A172 (cell line): ENCODE measurements at places on chromosomes 3 and 15. TPM values are rescaled to one million over a fixed set of nuclear protein-coding genes. Genes with fewer than 3 reads are reported as not detected.

- no peak for DNase-seq
These were observed 25.8 kb upstream of the RSL24D1 start for GRCh38 chr15:55222588-55222987.

GRCh38 chr3:129027544-129027880, 26.4 kb downstream of the EFCC1 start:
- DNase-seq, result no peak

DNA sequence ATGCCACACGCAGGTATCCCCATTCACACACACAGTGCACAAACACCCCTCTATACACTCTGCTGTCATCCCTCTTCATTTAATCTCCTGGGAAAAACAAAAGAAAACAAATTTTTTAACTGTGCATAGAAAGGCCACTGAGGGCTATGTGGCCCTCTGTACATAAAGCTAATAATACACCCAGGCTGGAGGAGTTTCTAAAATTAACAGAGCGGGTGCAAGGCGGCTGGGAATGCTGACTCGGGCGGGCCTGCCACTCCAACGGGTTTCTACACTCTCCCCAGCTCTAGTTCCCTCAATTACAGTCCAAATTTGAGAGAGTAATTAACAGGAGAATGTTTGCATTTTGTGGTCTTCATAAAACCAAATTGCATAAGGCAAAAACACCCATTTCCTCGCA, 23.1 kb downstream of the HCN4 start:
- DNase-seq, result no peak

Gene MEF2A
- 49.6 and 76.3 TPM in 2 replicates for total RNA-seq

Gene CPLX3
- total RNA-seq, result not detected in 2 replicates
